Motor neuron (in vitro differentiated cells): ENCODE measurements at places on chromosomes 6 and 20. TPM values are rescaled to one million over a fixed set of nuclear protein-coding genes. Genes with fewer than 3 reads are reported as not detected.

FOXC1 gene
- total RNA-seq = 24.3 and 25.6 TPM in 2 replicates

SLC22A16 gene
- 0.09 and 1.2 TPM in 2 replicates for total RNA-seq

SIGLEC1 gene
- total RNA-seq = 0.11 and 0.31 TPM in 2 replicates

ARMC12 gene
- total RNA-seq = 0.90 and 1.3 TPM in 2 replicates

ZC3H12D gene
- 0.36 and 0.45 TPM in 2 replicates for total RNA-seq
